ENCODE measurements at places on chromosomes 4 and X.

- DNase-seq, result peak; percentile 89
Measured at GRCh38 chrX:12949927-12950656, 24.8 kb upstream of the TMSB4X start.

GRCh38 chr4:159222043-159222552 is 119.2 kb downstream of the RAPGEF2 start:
- no peak for DNase-seq

DNA sequence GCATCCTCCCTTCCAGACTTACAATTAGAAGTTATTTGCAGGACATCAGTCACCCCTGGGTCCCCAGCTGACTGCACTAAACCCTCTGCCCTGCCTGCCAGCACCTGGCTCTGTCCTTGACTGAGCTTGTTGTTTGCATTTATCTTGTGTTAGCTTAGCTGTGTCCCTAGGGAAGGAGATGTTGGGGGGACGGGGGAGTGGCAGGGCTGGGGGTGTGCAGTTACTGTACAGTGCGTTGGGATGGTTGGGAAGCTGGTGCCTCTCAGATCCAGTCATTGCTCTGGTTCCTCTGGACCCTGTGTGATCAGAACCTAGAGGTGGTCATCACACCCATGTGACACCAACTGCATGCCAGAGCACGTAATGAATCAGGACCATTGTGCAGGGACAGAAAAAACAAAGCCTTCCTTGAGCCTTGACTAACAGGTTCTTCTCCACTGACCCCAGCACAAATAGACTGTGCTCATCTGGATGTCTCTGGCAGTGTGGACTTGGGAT is 32.7 kb upstream of the PROM1 start:
- no peak for DNase-seq

DNA sequence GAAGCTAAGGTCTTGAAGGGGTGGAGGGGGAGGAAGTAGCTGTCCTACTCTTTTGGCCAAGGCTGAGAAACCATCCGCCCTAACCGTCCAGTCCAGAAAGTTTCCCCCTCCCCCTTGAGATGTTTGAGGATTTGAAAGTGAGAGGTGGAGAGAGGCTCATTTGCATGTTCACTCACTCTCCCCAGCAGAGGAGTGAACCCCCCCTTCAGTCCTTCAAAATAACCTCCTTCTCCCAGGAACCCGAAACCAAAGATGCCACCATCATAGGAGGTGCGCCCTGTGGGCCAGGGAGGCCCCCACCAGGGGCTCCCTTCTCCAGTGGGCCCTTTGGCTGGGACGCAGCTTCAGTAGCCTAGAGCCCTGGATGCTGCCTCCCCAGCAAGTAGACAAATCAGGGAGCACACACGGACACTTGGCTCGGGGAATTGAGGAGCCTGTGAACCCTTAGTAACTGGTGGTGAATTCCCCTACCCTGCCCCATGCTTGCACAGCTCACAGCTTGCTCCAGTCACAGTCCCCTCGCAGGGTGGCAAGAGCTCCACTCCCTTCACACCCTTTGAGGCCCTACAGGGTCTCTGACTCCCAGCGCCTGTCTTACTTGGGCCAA is 25.6 kb downstream of the ELF4 start:
- no peak for DNase-seq

DNA sequence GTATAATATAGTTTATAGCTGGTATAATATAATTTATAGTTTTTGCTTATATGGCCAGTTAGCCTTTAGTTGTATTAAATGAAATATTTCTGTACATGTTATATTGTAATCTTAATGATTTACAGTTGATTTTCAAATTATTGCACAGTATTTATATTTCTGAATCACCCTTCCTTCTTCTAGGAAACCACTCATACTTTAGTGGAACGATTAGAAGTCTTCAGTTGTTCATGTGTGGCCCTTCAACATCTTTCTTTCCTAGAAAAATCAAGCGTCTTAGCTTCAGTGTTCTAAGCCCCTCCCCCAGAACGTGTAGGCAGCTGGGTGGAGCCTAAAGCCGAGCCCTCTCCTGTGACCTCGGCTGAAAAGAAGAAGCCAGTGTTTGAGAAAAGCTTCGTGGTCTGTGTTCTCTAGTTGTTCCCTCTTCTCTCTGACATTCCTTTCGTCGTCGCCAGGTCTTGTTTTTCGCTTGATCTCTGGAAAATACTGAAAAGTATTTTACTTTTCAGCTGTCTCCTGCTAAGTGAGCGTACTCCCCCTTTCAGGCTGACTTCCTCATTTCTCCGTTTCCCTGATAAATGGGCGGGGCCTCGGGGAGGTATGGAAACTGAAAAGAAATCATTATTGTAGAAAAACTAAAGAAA is at the start of gene C4orf33:
Gene C4orf33, plus strand, starts transcription at position 342 of the 644 bp plus-strand sequence. CDS start 6,459 bp downstream, outside the sequence.
- peak; percentile 81 for DNase-seq

DNA sequence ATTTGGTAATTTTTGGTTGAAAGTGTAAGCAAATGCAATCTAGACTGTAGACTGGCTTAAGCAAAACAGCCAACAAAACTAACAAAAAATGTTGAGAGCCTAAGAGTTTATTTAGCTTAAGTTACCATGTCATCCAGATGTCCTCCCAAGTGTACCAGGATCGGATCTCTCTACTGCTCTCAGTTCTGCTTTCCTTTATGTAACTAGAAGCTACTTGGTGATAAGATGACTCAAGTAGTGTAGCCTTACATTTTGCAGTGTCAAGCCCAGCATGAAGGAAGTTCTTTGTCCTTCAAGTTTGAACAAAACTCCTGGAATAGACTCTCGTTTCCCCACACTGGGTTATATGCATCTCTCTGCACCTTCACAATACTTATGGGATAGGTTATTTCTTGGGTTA is 1500.0 kb downstream of the STIM2 start:
- no peak for DNase-seq

- no peak for DNase-seq
Measured at GRCh38 chr4:60544981-60545380, 655.1 kb upstream of the ADGRL3 start.

GRCh38 chr4:181085557-181085956 is 1157.6 kb upstream of the TENM3 start:
- no peak for DNase-seq

GRCh38 chr4:81915430-81915829 is 443.7 kb upstream of the RASGEF1B start:
- DNase-seq, result no peak

DNA sequence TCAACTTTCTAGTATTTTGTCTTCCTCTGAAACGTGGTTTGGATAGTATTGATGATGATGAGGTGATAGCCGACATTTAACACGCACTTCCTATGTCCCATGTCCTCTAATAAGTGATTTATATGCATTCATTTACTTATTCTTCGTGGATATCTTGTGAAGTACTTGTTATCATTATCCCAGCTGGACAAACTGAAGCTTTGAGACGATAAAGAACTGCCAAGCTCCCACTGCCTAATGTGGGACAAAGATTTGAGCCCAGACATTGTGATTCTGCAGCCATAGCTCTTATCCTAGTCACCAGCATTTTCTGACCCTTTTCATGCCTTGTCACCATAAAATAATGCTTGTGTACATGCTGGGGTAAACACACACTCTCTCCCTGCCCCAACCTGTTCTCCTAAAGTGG is 92.5 kb downstream of the RAPGEF2 start:
- no peak for DNase-seq

DNA sequence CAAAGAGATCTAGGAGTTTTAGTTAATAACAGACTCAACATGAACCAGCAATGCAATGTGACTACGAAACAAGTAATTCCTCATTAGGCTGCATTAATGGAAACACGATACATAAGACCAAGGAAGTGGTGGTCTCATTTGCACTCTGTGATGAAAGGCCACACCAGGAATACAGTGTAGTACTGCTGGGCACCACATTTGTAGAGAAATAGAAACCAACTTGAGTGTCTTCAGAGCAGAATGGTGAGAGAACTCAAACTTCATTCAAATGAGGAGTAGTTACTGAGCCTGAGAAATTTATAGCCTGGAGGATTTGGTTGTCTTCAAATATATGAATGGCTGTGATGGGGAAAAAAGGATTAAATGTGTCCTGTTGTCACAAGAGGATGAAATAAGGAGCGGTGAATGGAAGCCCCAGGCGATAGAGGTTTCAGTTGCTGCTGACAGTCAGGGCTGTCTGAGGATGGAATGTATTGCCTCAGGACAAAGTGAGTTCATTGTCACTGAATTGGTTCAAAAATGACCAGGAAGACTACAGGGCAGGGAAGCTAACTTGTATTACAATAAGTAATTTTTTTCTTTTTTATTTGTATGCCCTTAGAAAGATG is 50.9 kb downstream of the NFKB1 start:
- DNase-seq, result no peak

DNA sequence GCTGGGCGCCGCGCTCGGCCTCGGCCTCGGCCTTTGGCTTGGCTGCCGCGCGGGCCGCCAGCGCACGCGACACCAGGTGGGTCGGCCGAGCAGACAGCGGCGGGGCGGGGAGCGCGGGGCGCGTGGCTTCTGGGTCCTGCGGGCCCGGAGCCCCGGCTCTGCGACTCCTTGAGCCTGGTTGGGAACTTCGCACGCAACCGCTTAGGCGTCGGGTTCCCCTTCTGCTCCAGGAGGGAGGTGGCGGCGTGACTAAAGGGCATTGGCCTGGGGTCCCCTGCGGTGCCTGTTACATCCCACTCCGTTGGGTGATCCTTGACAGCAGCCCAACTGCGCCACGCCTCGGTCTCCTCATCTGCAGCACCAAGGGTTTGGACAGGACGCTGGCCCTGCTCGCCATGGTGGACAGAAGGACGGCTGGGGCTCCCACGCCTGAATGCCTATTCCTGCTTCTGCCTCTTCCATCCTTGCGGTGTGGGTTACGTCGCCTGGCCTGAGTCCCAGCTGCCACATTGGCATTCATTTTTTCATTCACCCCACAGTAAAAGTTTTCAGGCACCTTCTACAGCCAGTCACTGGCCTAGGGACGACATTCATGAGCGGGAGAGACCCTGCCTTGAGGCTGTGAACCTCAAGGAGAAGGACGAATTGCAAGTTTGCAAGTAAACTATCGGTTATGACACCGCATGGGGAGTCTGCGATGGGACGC is 631 bp downstream of the EVC start:
- peak; percentile 54 for DNase-seq

DNA sequence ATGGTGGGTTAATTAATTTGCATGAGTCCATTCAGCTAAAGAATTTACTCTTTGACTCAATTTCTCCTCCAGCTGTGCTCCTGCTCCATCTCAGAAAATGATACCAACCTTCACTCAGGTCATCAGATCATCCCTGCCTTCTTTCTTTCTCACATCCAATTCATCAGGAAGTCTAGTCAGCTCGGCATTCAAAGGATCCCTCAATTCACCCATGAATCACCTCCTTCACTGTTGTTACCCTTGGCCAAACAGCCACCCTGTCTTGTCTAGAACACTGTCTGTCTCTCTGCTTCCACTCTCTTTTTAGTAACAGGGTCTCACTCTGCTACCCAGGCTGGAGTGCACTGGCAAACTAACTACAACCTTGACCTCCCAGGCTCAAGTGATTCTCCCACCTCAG is 337.4 kb upstream of the SFRP2 start:
- no peak for DNase-seq

DNA sequence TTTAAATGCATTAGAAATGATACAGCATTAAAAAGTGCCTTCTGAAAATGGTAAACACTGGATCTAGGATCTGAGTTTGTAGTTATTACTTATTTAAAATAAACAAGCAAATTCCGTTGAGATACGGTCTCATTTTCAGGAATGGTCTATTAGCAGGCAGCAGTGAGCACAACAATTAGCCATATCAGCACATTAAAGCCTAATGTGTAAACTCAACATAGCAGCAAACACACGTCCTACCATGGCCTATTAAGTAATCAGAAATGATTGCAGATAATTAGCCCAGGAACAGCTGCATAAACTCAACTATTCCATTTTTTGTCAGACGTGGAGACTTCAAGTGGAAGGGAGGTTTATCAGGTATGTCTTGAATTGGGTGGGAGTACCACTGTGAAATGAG is 61.8 kb downstream of the NEIL3 start:
- no peak for DNase-seq

DNA sequence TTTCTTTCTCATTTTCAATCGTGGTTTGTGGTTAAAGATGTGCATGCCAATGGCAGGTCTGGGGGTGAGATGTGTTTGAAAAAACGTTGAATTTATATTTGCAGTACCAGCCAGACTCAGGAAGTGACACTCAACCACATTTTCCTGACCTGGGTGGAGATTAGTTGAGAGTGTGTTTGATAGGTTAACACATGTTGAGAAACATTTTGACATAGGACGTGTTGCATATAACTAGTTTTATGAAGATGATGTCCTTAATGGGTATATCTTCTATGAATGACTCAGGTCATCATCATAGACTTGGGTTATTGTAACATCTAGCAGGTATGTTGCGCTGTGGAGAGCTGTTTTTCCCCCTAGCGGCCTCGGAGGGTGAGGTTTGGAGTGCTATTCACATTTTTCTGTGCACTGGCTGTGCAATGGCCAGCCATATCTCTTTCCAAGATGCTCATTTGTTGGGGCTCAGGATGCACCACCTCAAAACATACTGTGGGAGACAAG is 21.7 kb upstream of the CD38 start:
- no peak for DNase-seq

DNA sequence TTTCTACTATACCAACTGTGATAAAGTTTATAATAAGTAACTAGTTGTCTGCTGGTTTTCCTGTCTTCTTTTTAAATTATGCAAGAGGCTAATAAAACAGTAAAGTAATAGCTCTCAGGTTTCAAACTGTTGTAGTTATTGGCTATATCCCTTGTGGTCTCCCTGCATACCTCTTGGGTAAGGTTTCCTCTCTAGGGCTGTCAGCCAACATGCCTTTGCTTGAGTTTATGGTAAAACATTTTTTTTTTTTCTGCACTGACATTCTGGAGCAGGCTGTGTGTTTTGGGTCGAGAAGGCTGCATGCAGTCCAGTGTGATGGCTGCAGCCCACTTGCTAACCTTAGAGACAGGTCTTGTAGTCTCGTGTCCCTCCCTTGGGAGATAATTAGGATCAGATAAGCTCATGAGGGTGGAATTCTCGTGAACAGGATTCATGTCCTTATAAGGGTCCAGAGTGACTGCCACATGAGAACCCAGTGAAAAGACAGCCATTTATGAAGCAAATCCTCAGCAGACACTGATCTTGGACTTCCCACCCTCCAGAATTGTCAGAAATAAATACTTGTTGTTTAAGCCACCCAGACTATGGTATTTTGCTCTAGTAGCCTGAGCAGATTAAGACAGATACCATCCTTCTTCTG is 831.2 kb downstream of the CCSER1 start:
- DNase-seq, result no peak
